ENCODE measurements at places on chromosomes 2 and 18. TPM values are rescaled to one million over a fixed set of nuclear protein-coding genes. Genes with fewer than 3 reads are reported as not detected.
A peak's percentile ranks its signal among the peaks of the same experiment; 100 is the strongest.

FBXO15 gene
- polyA plus RNA-seq, result 0.38 TPM

CFAP221 gene
- 0.09 TPM for polyA plus RNA-seq

- DNase-seq, result no peak
Measured at GRCh38 chr2:47360283-47360682, 42.7 kb upstream of the MSH2 start.

GRCh38 chr2:69992310-69993047 is 31.0 kb upstream of the ASPRV1 start:
- no peak for DNase-seq

UGT1A5 gene
- not detected for polyA plus RNA-seq

DNA sequence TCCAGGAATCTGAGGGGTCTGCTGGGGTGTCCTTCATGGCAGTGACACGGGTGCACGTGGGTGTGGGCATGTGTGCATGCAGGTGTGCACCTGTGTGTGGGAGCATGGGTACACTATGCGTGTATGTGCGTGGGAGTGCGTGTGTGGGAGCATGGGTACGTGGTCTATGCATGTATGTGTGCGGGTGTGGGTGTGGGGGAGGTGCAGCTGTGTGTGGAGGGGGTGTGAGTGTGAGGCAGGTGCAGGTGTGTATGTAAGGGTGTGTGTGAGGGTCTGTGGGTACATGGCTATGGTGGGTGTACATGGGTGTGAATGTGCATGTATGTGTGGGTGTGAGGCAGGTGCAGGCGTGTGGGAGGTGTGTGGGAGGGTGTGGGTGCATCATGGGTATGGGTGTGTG is 36.3 kb downstream of the EIPR1 start:
- no peak for DNase-seq

ZSWIM2 gene
- not detected for polyA plus RNA-seq

GRCh38 chr18:29377346-29377745 is 1200.4 kb upstream of the CDH2 start:
- DNase-seq, result no peak

DNA sequence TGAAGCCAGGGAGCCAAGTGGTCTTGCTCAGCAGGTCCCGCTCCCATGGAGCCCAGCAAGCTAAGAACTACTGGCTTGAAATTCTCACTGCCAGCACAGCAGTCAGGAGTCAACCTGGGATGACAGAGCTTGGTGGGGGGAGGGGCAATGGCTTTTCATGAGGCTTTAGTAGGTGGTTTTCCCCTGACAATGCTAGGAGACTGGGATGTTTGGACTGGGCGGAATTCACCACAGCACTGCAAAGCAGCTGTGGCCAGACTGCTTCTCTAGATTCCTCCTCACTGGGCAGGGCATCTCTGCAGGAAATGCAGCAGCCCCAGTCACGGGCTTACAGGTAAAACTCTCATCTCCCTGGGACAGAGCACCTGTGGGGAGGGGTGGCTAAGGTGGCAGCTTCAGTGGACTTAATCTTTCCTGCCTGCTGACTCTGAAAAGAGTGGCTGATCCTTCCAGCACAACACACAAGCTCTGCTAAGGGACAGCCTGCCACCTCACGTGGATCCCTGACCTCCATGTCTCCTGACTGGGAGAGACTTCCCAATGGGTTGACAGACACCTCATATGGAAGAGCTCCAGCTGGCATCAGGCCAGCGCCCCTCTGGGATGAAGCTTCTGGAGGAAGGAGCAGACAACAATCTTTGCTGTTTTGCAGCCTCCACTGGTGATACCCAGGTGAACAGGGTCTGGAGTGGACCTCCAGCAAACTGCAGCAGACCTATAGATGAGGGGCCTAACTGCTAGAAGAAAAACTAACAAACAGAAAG is 349.7 kb upstream of the ST6GAL2 start:
- no peak for DNase-seq

- no peak for DNase-seq
Measured at GRCh38 chr2:107282135-107282534, 396.2 kb upstream of the ST6GAL2 start.

GRCh38 chr2:106158131-106158530 is 36.0 kb downstream of the UXS1 start:
- no peak for DNase-seq

DNA sequence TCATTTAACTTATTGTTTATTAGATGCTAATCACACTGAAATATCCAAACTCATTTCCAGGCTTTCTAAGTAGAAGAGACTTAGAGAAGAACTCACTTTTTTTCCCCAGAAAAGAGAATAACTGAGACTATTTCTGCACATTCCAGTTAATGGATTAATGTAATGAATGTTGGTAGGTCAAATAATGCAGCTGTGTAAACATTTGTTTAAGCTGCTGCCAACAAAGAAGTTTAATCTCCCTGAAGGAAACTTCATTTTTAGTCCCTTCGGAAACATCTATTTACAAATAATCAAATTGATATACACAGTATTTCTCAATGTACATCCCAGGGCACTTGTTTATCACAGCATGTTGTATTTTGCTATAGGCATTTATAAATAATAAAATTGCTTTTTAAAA is 126.9 kb downstream of the KCNS3 start:
- no peak for DNase-seq

RGPD4 gene
- 0.03 TPM for polyA plus RNA-seq

DNA sequence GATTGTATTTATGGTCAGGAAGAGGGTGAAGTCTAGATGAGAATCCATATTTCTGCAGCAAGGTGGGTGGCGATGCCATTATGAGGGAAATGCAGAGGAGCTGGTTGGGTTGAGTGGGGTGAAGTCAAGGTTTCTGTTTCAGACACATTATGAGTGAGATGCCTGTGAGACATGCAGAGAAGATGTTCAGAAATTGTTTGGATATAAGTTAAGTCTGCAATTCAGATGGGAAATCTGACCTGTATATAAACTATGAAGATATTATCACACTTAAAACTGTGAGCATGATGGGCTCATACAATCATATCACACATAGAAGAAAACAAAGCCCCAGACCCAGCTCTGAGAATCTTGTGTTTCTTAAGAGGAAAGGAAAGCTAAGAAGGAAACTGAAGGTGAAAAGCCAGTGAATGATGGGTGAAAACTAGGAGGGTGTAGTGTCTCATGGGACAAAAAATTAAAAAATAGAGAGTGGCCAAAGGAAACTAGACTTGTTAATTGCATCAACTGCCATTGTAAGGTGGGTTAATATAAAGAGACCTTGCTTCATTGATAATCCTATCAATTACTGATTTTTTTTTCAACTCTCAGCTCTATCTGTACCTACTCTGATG is 14.2 kb downstream of the GALNT5 start:
- no peak for DNase-seq

DNA sequence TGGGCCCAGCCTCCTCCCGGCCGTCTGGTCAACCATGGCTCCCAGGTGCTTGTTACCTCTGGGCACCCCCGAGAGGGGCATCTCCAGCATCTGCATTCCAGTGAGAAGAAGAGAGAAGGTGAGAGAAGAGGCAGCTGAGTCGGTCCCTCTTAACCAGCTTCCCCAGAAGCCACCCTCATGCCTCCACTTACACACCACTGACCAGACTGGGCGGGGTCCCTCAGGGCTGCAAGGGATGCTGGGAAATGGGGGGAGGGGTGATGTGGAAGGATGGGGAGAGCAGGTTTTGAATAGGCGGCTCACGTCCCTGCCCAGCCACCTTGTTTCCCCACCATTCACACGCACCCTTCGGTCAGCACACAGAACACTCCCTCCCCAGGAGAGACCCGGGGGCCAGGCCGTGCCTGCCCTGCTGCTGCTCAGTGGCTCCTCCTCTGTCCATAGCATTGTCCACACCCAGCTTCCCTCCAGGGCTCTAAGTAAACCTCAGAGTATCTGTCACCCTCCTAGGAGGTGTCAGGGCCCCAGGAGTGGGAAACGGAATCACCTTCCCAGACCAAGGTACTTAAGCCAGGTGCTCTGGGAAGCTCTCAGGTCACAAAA is 34.7 kb downstream of the GBX2 start:
- no peak for DNase-seq

DNA sequence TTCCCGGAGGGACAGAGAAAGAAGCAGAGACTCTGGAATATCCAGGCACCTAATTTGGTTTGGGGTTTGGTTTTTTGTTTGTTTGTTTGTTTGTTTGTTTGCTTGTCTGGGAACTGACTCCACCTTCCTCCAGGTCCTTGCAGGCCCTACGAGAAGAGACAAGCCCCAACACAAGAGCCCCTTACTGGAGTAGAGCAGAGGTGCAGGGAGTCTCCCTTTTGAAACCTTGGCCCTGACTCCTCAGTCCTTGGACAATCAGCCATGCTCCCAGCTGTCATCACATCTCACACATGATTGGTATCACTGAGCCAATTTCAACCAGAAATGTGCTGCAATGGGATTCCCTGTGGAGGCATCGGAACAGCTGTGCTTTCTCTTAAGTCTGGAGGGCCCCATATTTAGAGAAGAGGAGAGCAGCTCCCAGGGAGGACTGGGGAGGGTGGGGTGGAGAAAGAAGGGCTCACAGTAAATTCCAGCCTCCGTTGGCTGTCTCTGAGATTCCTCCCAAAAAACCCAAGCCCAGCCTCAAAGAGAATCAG is 279.9 kb upstream of the NCKAP5 start:
- no peak for DNase-seq

DNA sequence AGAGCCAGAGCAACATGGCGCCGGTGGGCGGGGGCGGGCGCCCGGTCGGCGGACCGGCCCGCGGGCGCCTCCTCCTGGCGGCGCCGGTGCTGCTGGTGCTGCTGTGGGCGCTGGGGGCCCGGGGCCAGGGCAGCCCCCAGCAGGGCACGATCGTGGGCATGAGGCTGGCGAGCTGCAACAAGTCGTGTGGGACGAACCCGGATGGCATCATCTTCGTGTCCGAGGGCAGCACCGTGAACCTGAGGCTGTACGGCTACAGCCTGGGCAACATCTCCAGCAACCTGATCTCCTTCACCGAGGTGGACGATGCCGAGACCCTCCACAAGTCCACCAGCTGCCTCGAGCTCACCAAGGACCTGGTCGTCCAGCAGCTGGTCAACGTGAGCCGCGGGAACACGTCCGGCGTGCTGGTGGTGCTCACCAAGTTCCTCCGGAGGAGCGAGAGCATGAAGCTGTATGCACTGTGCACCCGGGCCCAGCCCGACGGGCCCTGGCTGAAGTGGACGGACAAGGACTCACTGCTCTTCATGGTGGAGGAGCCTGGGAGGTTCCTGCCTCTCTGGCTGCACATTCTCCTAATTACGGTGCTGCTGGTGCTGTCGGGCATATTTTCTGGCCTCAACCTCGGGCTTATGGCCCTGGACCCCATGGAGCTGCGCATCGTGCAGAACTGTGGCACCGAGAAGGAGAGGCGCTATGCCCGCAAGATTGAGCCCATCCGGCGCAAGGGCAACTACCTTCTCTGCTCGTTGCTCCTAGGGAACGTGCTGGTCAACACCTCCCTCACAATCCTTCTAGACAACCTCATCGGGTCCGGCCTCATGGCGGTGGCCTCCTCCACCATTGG is 507 bp downstream of the CNNM4 start:
- DNase-seq, result no peak

AGBL5 gene
- 31.0 TPM for polyA plus RNA-seq

- peak; percentile 17 for DNase-seq
Measured at GRCh38 chr2:95115418-95115817, 6.2 kb downstream of the MRPS5 start.

- DNase-seq, result no peak
Measured at GRCh38 chr18:69215161-69215560, 185.5 kb upstream of the DOK6 start.

DSG4 gene
- not detected for polyA plus RNA-seq

DNA sequence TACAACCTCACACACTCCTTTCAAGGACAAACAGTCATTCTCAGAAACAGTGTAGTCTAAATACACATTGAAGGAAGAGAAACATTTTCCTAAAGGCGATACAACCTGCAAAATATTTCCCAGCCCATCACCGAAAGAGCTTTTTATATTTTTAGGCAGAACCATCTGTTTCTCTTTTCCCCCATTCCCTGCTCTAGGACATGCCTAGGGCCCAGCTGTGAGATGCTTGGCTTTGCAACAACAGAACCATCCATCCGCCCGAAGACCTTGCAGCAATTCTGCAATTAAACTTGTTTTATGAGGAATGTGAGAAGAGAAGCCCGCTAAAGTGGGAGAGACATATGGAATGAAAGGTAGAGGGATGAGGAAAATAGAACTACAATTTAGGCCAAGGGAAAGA is 105.6 kb upstream of the RFX8 start:
- DNase-seq, result no peak

FIGN gene
- polyA plus RNA-seq, result 1.5 TPM

DNA sequence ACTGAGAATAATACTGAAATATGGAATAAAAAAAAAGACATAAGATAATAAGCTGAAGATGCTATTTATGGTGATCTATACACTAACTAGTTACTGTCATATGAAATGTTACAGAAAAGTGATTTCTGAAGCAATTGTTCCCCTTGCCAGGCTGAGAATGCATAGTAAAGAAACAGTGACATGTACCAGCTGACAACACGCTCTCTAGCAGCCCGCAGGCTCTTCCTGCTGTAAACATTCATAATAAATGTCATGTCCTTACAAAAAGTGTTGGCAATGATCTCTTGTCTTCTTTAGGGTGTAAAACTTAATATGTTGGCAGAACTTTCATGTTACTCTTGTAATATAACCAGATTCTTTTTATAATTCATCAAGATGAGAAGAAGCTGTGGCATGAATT is 1171.3 kb downstream of the DSC3 start:
- DNase-seq, result no peak

DNA sequence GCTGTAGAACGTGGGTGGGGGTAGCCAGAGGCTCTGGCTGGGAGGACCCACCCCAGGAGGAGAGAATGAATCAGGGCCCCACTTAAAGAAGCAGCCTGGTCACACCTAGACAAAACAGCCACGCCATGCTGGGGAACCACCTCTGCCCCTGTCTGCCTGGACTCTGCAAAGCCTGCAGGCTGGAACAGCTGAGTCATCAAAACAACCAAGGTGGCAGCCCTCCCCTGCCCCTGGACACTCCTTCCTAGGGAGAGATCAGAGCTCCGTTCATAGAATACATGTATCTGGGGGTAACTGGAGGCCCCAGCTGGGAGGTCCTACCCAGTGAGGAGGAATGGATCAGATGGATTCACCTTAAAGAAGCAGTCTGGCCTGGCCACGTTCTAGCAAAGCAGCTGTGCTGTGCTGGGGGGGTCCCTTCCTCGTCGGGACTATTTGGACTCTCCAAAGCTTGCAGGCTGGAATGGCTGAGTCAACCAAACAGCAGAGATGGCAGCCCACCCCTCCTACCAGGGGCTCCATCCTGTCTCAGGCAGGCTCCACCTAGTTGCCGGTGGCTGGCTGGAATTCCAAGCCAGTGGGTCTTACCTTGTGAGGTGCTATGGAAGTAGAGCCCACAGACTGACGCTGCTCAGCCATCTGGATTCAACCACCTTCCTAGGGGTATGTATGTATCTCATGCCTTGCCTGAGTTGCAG is 50.5 kb upstream of the NT5C1B start:
- no peak for DNase-seq

All from urinary bladder (tissue), 4 donors.